Activated CD8-positive, alpha-beta memory T cell treated with anti-CD3 and anti-CD28 coated beads, Interleukin-2, amount 10 ng/mL, durations not matched to agents 7 days and 5 days (primary cell): ENCODE measurements at places on chromosomes 2 and 18. TPM values are rescaled to one million over a fixed set of nuclear protein-coding genes. Genes with fewer than 3 reads are reported as not detected.
A peak's percentile ranks its signal among the peaks of the same experiment; 100 is the strongest.

DNA sequence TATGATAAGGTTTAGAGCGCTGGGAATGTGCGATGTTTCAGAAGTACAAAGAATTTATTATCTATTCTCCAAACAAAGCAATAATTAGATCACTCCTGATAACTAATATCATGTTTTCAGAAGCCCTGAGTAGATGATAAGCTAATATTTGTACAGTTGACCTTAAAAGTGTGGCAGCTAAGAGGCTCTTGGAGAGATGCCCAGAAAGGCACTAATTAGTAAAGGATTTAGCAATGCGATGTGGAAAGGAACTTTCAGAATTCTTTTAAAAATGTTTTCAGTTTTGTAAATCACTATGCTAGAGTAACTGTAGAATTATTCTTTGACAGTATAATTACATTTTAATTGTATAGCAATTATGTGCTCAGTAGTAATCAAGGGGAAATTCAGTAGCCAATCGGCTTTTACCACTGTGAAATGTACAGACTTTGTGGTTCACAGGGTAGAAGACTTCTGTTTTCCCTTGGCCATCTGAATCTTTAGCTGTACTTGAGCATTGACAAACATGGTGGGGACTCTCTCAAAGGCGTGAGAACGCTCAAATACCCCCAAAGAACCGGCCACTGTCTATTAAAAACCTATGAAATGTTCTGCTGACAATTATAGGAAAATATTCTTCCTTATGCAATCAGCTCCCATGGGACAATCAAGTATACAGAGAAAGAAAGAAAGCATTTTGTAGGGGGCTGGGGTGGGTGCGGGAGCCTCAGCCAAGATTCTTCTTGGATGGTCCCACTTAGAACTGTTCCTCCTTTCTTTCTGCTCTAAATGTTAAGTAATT lies 262.8 kb upstream of the AGAP1 start:
- H3K27me3 ChIP-seq: peaks cover 16% of the 10 kb centered on the region
- H3K36me3 ChIP-seq: no peaks in the 10 kb centered on the region
- H3K4me1 ChIP-seq: no peaks in the 10 kb centered on the region
- no peak overlapping the region for H3K27ac ChIP-seq

GRCh38 chr2:151927501-151928221 lies 99.4 kb upstream of the ARL5A start:
- no peaks in the 10 kb centered on the region for H3K4me1 ChIP-seq
- no peak overlapping the region for H3K27ac ChIP-seq
- H3K4me3 ChIP-seq: no peak overlapping the region
- H3K27me3 ChIP-seq: peaks cover 31% of the 10 kb centered on the region

DNA sequence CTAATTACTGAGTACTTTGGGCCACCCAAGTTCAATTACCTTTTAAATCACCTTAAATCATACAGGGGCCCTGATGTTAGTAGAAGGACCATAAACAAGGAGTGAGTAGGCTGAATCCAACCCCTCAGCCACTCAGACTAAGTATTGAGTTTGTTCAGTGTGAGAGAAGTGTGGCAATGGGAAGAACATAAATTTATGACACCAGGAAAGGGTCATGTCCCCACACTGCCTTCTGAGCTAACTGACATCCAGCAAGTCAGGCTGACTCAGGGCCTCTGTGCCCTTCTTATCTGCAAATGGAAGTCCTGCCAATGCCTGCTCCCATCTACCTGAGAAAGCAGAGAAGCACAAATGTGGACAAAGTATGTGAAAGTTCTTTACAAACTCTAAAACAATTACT lies 12.9 kb downstream of the PLEKHM3 start:
- no peaks in the 10 kb centered on the region for H3K27me3 ChIP-seq
- no peak overlapping the region for H3K4me3 ChIP-seq
- H3K36me3 ChIP-seq: no peaks in the 10 kb centered on the region
- H3K27ac ChIP-seq: no peak overlapping the region
- no peak for DNase-seq

DNA sequence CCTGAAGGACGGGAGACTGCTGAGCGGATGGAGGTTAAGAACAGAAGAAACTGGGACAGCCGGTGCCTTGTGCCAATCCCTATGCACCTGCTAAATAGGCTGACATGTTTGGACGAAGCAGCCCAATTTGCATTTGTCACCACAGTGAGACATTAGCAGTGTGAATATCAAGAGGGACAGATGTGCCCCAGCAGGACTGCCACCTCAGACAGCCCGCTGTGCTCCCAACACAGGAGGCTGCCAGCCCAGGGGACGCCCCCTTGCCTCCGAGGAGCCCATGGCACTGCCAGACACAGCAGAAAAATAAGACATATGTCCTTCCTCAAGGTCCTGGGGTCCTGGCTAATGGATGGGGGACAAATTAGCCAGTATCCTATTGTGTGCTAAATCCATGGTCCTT lies 306.7 kb upstream of the POU3F3 start:
- no peak overlapping the region for H3K27ac ChIP-seq
- no peak for DNase-seq
- no peak overlapping the region for H3K4me3 ChIP-seq
- no peaks in the 10 kb centered on the region for H3K36me3 ChIP-seq

- no peak overlapping the region for H3K4me3 ChIP-seq
- no peaks in the 10 kb centered on the region for H3K27me3 ChIP-seq
- H3K27ac ChIP-seq: peak overlapping the region; percentile 58
- DNase-seq: no peak
- H3K36me3 ChIP-seq: peaks cover 43% of the 10 kb centered on the region
Measured at GRCh38 chr2:143698352-143698751, 569.1 kb downstream of the ARHGAP15 start.

The RNF149 gene
- 100 TPM for total RNA-seq

The SLC38A11 gene
- not detected for total RNA-seq

The LCT gene
- total RNA-seq: 0.41 TPM

GRCh38 chr2:126115975-126116374 lies 540.0 kb upstream of the GYPC start:
- H3K27ac ChIP-seq: no peak overlapping the region
- H3K4me3 ChIP-seq: no peak overlapping the region
- no peaks in the 10 kb centered on the region for H3K36me3 ChIP-seq
- H3K27me3 ChIP-seq: no peaks in the 10 kb centered on the region

The CD8B2 gene
- total RNA-seq: 7.0 TPM

The ZNF804A gene
- total RNA-seq: not detected

The NT5C1B gene
- total RNA-seq: not detected

DNA sequence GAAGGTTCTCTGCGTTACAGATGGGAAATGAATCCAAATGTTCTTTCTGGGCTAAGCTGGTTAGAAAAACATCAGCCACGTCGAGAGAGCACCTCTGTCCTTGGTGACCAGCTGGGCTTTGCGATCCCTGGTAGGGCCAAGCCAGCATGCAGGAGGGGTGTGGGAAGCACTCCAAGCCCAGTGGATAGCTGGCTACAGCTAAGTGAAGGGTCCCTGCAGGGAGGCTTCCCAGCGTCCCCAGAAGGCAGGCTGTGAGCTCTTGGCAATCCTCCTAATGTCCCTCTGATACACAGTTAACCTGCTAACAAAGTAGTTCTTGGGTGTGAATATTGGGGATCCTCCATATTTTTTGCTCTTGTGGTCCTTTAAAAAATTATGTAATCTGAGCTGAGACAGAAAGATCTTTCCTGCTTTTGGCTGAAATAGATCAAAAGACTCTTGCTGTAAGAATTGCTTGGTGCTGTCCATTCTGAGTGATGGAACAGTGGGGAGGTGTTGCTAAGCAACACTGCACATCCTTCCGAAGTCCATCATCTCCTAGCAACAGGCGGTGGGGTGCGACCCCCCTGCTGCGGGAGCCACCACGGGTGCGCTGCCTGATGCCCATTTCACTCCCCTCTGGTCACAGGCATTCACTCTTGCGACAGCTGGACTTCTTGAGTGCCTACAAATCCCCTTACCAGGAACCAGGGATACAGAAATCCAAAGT lies 88.5 kb upstream of the UXS1 start:
- H3K4me1 ChIP-seq: peaks cover 2% of the 10 kb centered on the region
- no peak overlapping the region for H3K4me3 ChIP-seq
- peaks cover 13% of the 10 kb centered on the region for H3K27me3 ChIP-seq
- H3K36me3 ChIP-seq: no peaks in the 10 kb centered on the region

- H3K4me3 ChIP-seq: no peak overlapping the region
- peaks cover 3% of the 10 kb centered on the region for H3K36me3 ChIP-seq
- H3K27ac ChIP-seq: no peak overlapping the region
- H3K4me1 ChIP-seq: no peaks in the 10 kb centered on the region
Measured at GRCh38 chr2:86636842-86637241, 13.2 kb upstream of the RNF103 start.

DNA sequence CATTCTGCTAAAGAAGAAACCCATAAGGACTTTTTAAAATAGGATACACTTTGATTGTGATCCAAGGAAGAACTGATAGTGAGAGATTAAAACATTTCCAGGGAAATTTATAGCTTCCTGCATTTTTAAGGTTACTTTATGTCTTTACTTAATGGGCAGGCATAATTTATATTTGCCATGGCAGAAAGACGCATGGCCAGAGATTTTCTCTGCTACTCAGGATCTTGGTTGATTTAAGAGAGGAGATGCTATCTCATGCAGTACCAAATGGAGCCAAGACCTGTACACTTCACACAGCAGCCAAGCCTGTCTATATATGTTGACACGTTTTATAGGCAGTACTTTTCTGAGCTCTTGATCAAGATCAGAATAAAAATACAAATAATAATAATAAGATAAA lies 60.9 kb upstream of the NT5C1B start:
- H3K27ac ChIP-seq: no peak overlapping the region
- H3K4me1 ChIP-seq: peaks cover 2% of the 10 kb centered on the region
- no peak for DNase-seq

The PPP1R7 gene
- total RNA-seq: 99.5 TPM

DNA sequence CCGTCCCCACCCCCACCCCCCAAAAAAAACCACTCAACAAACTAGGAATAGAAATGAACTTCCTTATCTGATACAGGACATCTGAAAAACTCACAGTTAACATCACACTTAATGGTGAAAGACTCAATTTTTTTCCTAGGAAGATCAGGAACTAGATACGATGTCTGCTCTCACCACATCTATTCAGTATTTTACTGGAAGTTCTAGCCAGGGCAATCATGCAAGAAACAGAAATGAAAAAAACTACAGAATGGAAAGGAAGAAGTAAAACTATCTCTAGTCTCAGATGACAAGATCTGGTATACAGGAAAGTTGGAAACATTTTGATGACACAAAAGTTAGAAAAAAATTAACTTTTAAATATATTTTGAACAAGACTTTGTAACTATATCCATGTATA lies 114.4 kb upstream of the FZD5 start:
- peaks cover 1% of the 10 kb centered on the region for H3K4me1 ChIP-seq
- no peak overlapping the region for H3K4me3 ChIP-seq

DNA sequence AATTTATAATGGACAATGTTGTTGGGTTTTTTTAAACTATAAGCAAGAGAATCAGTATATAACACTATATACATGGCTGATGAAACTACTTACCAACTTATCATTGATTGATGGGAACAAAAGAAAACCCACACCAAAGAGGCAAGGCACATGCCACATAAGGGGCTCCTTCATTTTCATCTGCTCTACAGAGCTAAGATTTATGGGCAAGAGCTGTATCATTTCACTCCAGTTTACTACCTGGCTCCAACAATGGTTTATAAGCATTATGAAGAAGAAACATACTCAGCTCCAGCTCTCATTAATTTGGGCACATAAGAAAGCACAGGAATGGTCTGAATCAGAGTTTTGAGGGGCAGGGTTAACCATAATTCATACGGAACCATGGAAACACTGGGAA lies 283.3 kb downstream of the AGPS start:
- peaks cover 5% of the 10 kb centered on the region for H3K4me1 ChIP-seq
- H3K27ac ChIP-seq: no peak overlapping the region
- DNase-seq: no peak
- H3K4me3 ChIP-seq: no peak overlapping the region
- H3K27me3 ChIP-seq: peaks cover 27% of the 10 kb centered on the region

The RGPD4 gene
- 0.54 TPM for total RNA-seq

The TRMT61B gene
- 17.4 TPM for total RNA-seq

- no peaks in the 10 kb centered on the region for H3K4me1 ChIP-seq
- H3K27ac ChIP-seq: no peak overlapping the region
- DNase-seq: no peak
- peaks cover 10% of the 10 kb centered on the region for H3K27me3 ChIP-seq
- H3K4me3 ChIP-seq: no peak overlapping the region
- no peaks in the 10 kb centered on the region for H3K36me3 ChIP-seq
Measured at GRCh38 chr2:161019311-161019710, 140.9 kb upstream of the TANK start.

The UGT1A5 gene
- not detected for total RNA-seq

DNA sequence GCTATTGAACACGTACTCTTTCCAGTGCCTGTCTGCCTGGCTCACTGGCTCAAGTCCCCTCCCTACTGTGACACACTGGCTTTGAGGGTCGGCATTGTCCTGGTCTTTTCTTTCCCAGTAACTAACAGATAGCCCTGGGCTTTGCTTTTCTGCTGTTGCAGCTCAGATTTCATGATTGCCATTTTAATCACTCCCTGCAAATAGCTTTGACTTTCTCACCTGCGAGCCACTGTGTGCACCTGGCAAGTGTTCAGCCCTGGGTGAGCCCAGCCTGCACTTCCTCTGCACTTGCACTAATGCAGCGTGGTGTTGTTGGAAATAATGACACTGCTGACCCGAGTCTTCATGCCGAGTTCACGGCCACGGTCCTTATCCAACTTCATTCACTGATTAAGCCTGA lies 52.9 kb downstream of the DCDC2C start:
- DNase-seq: no peak
- H3K27me3 ChIP-seq: no peaks in the 10 kb centered on the region
- H3K36me3 ChIP-seq: no peaks in the 10 kb centered on the region
- H3K4me1 ChIP-seq: no peaks in the 10 kb centered on the region
- H3K4me3 ChIP-seq: no peak overlapping the region

GRCh38 chr18:79682894-79683625 lies 3.5 kb downstream of the CTDP1 start:
- H3K4me1 ChIP-seq: peaks cover 71% of the 10 kb centered on the region
- H3K36me3 ChIP-seq: peaks cover 43% of the 10 kb centered on the region
- H3K27ac ChIP-seq: peak overlapping the region; percentile 92
- peak overlapping the region; percentile 53 for H3K4me3 ChIP-seq
- peak; percentile 72 for DNase-seq

DNA sequence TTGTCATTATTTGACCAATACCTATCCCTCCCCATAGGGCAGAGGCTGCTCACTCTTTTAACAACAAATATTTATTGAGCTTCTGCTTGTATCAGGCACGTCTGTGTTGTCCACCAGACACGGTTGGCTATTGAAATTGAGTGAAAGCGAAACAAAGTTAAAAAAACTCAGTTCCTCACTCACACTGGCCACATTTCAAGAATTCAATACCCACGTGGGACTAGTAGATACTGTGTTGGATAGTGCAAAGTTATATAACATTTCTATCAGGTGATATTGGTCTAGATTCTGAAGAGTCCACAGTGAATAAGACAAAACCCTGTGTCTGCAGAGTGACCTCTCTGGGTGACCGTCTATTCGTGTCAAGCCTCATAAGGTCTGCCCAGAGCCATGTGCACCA lies 43.9 kb upstream of the GALR1 start:
- peaks cover 36% of the 10 kb centered on the region for H3K4me1 ChIP-seq
- H3K27ac ChIP-seq: no peak overlapping the region
- no peak for DNase-seq
- no peaks in the 10 kb centered on the region for H3K27me3 ChIP-seq
- no peak overlapping the region for H3K4me3 ChIP-seq
- H3K36me3 ChIP-seq: peaks cover 5% of the 10 kb centered on the region

The CXCR2 gene
- 0.30 TPM for total RNA-seq

The ST8SIA5 gene
- total RNA-seq: not detected
